ENCODE measurements at places on chromosomes 5 and 9.

DNA sequence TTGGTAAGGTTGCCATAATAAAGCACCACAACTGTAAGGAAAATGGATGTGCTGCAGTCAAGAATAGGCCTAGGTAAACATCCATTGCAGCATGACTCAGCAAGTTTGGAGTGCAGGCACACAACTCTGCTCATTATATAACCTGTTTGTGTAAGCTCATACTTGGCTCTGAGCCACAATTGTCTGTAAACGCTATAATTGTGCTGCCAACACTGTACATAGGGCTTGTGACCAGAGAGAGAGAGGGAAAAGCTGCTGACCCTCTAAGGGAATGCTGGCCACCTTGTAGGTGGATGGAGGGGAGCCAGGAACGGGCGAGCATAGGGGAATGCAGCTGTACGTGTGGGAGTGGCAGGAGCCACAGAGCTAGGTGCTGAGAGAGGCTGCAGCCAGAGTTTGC lies 2186.5 kb upstream of the ACO1 start:
- no peak for DNase-seq

DNA sequence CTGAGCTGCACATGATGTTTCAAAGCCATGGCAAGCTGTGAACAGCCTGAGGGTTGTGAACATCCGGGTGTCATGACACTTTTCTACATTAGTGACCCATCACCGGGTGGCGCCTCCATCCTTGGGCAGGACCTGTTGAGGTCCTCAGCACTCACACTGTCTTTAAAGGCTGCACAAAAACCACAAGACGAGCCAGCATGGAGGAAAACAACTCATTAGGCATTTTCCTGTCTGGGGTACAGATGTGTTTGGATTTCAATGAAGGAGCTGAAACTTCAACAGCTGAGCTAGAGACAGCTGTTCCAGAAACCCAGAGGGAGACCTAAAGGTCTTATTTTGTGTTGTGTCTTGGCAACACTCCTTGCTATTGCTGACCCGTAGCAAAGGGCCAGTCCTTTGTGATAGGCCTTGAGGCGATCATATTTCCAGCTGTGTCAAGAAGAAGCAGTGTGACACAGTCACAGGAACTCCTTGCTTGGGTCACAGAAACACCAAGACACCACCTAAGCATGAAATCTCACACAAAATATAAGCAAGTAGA lies 151.8 kb upstream of the VLDLR start:
- DNase-seq, result no peak

DNA sequence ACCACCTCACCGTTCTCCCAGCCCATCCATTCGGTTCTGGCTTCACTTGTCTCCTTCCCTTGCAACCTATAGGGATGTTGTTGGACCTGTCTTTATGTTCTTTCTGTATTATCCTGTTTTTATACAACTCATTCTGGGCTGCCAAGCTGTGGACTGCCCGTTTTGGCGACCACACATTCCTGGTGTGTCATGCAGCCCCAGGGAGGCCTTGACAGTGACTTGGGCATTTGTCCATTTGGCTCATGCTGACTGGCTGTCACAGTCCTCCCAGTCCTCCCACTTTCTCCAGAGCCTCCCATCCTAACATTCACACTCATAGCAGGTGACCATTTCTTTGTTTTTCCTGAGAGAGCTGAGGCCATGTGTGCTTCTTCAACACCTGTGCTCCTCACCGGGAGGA lies 136.4 kb downstream of the SLF1 start:
- peak; percentile 20 for DNase-seq

GRCh38 chr5:98779264-98779877 lies 5.9 kb downstream of the RGMB start:
- no peak for DNase-seq

GRCh38 chr5:112024769-112025168 lies 267.8 kb upstream of the NREP start:
- no peak for DNase-seq

DNA sequence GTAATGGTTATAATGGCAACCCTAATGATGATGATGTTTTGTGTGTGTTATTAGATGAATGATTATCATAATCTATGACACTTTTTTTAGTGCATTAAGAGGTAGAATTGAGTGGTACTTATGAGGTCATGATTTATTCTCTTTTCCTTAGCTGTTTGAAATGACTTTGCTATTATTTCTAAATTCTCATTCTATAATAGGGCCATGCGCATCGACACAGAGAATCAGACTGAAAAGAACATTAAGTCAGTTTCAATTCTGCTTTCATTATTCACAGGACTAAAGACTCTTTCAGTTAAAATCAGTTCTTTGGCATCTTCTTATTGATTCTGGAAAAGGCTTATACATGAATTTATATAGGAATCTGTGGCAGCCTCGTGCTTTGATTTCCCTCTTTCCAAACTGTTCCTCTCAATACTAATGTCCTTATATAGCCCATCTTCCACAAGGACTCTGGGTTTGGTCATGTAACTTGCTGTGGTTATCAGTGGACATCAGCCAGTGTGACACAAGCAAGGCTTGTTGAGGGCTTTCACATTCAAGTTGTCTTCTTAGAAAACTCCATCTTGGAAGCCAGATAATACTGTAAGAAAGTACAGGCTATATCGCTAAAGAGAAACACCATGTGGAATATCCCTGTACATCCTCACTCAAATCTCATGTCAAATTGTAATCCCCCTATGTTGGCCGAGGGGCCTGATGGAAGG lies 140.3 kb upstream of the CHD1 start:
- DNase-seq, result no peak

DNA sequence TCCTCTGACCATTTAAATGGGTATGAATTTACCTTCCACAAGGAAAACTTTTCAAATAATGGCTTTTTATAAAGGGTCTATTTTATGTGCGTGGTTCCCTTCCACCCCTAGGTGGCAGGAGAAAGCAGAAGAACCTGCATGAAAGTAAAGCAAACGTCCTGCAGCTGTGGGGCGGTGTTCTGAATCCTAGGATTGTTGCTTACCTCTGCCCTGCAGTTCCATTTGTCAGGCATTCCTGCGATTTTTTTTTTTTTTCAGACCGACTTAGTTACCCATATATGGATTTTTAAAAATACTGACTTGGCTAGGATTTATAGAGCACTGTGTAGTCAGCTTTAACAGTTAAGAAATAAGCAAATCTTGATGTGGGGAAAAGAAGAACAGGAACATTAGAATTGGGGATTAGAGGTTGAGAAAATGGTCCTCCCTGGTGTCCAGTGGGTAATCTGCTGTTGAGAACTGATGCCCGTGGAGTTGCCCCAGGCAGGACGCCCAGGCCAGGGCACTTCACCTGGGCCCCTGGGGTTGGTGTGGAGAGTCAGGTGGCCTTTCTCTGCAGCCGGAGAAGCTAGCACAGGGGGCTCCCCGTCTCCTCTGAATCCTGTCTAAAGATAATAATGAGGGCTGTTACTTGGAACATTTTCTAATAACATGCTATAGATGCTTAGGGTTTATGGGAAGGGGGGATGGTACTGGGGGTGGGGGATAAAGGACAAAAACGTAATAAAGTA lies 30.4 kb upstream of the LTC4S start:
- peak; percentile 92 for DNase-seq
